ENCODE measurements at places on chromosomes 2 and 18.

GRCh38 chr2:207274530-207275189 lies 108.9 kb upstream of the KLF7 start:
- no peak for DNase-seq

DNA sequence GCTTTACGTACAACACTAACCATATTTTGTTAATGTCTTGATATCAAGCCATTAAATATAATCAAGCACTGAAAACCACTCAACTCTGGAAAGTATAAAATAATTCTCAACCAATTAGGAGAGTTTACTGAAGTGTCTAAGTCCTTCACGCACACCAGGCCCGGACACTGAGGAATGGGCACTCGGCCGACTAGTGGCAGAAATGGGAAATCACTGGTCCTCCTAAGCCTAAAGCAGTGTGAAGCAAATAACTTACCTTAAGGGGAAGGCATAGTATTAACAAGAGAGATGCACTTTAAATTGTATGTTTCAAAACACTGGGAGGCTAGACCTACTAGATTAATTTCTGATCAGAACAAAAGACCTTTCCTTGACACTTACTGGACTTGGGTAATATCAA lies 45.7 kb downstream of the FAM210A start:
- DNase-seq: no peak

GRCh38 chr2:39094717-39095363 lies 26.0 kb downstream of the SOS1 start:
- no peak for DNase-seq

- no peak for DNase-seq
These were observed 115.9 kb downstream of the HAUS1 start for GRCh38 chr18:46220116-46220515.
